ENCODE measurements at places on chromosomes 1 and 21.

- DNase-seq, result no peak
Measured at GRCh38 chr1:16191916-16192546, 20.4 kb downstream of the ARHGEF19 start.

- no peak for DNase-seq
Measured at GRCh38 chr1:50488356-50488755, 65.1 kb upstream of the DMRTA2 start.

GRCh38 chr1:46735708-46736324 is 16.9 kb upstream of the EFCAB14 start:
- no peak for DNase-seq

- DNase-seq, result no peak
Measured at GRCh38 chr21:27036736-27037301, 69.9 kb upstream of the ADAMTS5 start.
